ENCODE measurements at places on chromosomes 2 and 18. TPM values are rescaled to one million over a fixed set of nuclear protein-coding genes. Genes with fewer than 3 reads are reported as not detected.

The PPP4R1 gene
- 71.0 TPM for total RNA-seq

The RAB6D gene
- not detected for total RNA-seq

GRCh38 chr18:62329691-62330454, 4.8 kb downstream of the TNFRSF11A start:
- H3K27ac ChIP-seq: no peak overlapping the region
- H3K36me3 ChIP-seq: no peaks in the 10 kb centered on the region
- peak; percentile 49 for DNase-seq
- no peak overlapping the region for H3K4me3 ChIP-seq
- H3K4me1 ChIP-seq: peaks cover 14% of the 10 kb centered on the region

GRCh38 chr2:204730603-204731002, 185.3 kb downstream of the PARD3B start:
- H3K4me1 ChIP-seq: no peaks in the 10 kb centered on the region
- no peaks in the 10 kb centered on the region for H3K36me3 ChIP-seq
- H3K27me3 ChIP-seq: no peaks in the 10 kb centered on the region
- DNase-seq: no peak
- H3K4me3 ChIP-seq: no peak overlapping the region

- peak overlapping the region; percentile 86 for H3K27ac ChIP-seq
- peak overlapping the region; percentile 85 for H3K4me3 ChIP-seq
- DNase-seq: no peak
- H3K4me1 ChIP-seq: peaks cover 35% of the 10 kb centered on the region
- no peaks in the 10 kb centered on the region for H3K36me3 ChIP-seq
- H3K27me3 ChIP-seq: no peaks in the 10 kb centered on the region
These were observed 373 bp upstream of the MTHFD2 start for GRCh38 chr2:74198023-74198460.

- H3K27ac ChIP-seq: no peak overlapping the region
- DNase-seq: no peak
These were observed 979 bp downstream of the LONRF2 start for GRCh38 chr2:100321179-100321865.

The POMC gene
- 3.1 TPM for total RNA-seq

DNA sequence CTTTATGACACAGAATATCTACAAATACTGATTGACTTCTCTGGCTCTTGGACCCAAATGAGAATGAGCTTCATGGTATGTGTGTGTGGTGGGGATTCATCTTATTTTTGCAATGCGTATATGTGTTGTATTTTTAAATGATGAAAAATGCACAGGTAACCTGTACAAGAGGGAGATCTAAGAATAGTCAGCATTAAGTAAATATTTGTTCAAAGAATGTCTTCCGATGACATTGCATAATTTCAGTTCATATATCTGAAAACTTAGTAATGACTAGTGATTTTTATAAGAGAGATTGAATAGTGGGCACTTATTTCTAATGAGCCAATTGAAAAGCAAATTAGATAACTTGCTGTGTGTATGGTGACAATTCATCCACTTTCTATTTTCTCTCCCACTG, 66.4 kb downstream of the EML6 start:
- no peak for DNase-seq
- no peaks in the 10 kb centered on the region for H3K4me1 ChIP-seq

Measured in CD4-positive, alpha-beta memory T cell (primary cell).